ENCODE measurements at places on chromosomes 11 and 22.

DNA sequence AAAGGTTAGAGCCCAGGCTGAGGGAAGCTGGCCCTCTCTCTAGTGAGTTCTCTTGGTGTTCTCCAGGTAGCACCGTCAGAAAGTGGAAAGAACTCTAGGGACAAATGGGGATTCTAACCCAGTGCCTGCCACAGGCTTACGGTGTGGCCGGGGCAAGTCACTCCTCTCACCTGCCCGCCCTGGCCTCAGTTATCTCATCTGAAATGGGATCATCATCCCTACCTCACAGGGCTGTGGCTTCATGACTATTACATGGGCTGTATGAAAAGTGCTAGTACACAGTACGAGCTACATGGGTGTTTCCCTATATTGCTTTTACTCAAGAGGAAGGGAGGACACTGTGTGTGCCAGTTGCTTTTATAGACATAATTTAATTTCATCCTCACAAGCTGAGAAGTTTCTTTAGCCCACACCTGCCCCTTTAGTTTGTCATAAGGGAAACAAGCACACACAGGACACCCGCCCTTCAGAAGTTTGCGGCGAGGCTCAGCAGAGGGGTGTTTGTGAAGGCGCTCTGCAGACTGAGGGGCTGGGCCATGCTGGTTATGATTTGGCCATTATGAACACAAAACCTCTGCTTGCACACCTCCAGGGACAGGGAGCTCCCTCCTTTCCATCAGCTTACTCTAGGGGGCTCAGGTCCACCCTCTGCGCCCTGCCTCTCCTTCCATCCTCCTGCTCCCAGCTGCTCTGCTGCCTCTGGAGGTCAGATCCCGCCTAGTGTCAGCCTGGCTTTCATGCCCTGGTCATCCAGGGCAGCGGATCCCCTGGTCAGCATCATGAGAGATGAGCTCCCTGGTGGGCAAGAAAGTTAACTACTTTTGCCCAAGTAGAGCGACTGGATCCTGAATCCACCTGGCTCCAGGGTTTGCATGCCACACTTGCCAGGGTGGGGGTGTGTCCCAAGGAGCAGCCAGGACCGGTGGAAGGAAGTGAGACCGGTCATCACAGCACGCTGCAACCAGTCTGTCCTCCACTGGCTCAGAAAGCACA is 1.2 kb downstream of the KLHL35 start:
- DNase-seq = no peak

DNA sequence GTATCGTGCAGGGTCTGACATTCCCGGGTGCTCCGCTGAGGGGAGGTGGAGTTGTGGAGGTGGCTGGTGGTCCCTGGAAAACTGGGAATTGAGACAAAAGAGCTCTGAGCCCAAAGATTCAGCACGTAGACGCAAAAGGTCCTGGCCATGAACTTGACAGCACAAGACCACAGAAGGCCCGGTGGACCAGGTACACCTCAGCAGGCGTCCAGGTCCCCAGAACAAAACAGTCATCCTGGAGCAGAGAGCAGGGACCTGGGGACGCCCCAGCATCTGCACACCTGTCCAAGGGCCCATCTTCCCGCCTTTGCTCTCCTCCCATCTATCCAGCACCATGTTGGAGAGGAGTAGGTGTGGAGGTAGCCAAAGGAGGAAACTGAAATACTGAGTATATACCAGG is 13.8 kb upstream of the MB start:
- DNase-seq = no peak

GRCh38 chr22:32800994-32801536 is 440 bp upstream of the TIMP3 start:
- DNase-seq = no peak

GRCh38 chr11:57323855-57324153 is 948 bp downstream of the TNKS1BP1 start:
- no peak for DNase-seq

GRCh38 chr11:117796456-117796871 is 552 bp downstream of the DSCAML1 start:
- no peak for DNase-seq

GRCh38 chr11:122599434-122599833 is 56.1 kb upstream of the UBASH3B start:
- DNase-seq = no peak

DNA sequence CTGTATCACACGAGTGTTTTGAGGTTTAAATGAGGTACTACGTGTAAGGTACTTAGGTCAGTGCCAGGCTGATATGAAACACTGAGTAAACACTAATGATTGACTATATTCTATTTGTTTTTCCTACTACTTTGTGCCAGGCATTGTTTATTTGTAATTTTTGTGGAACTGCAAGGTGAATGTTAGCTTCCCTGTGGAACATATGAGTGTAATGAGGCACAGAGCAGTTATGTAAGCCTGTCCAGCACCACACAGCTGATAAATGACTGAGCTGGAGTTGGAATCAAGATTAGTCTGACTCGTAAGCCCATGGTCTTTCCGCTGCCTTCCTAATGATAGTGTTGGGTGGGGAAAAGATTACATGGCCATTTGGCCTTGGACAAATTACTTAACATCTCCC is 5.9 kb downstream of the SLC37A2 start:
- no peak for DNase-seq

GRCh38 chr11:8168485-8169257 is at the start of gene RIC3:
Gene RIC3 (minus strand): TSS chr11:8169025. CDS start chr11:8168989, 36 bp downstream.
- no peak for DNase-seq

DNA sequence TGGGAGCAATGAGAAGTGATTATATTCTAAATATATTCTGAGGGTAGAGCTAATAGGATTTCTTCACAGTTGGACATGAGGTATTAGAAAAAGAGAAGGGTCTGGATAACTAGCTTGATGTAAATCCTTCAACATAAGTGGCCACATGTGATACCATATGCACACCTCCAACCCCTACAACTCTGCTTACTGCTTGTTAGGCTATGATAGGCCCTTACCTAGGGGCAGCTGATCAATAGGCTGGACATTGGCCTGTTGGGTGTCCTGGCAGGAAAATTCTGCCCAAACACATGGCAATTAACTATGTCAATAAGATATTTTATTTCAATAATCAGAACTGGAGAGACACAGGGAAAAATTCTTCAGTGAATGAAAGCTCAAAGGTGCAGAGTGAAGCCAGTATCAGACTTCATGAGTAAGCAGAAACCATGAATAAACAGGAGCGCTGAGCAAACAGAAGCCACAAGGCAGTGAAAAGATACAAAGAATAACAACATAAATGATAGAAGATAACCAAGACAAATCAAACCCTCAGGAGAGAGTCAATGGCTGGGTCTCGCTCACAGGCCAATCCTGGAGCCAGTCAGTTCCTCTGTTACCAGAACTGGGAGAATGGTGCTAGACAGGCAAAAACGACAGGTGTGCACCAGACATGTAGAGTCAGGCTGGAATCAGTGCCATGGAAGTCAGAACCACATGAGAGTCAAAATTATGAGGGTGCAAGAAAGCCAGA is 46.3 kb upstream of the PSMA1 start:
- DNase-seq = no peak

DNA sequence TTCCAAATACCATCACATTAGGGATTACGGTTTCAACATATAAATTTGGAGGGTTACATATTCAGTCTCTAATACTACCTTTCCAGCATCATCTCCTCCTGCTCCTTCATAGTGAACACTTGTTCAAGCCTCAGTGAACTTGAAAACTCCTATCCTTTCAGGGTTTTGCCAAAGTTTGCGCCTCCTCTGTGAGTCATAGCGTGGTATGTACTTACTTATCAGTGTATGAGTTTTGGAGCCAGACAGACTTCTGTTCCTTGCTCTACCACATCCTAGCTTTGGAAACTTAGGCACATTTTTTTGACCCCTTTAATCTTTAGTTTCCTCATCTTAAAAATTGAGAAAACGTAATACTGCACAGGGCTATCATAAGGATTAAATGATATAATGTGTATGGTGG is 160.1 kb upstream of the ZC3H12C start:
- DNase-seq = no peak
